Forelimb muscle (tissue), 1 donor: ENCODE measurements at places on chromosomes 11 and 22. TPM values are rescaled to one million over a fixed set of nuclear protein-coding genes. Genes with fewer than 3 reads are reported as not detected.
A peak's percentile ranks its signal among the peaks of the same experiment; 100 is the strongest.

The MS4A3 gene
- polyA plus RNA-seq, result 0.80 TPM

The PTPRJ gene
- polyA plus RNA-seq, result 2.3 TPM

The RFPL2 gene
- polyA plus RNA-seq, result 0.16 TPM

DNA sequence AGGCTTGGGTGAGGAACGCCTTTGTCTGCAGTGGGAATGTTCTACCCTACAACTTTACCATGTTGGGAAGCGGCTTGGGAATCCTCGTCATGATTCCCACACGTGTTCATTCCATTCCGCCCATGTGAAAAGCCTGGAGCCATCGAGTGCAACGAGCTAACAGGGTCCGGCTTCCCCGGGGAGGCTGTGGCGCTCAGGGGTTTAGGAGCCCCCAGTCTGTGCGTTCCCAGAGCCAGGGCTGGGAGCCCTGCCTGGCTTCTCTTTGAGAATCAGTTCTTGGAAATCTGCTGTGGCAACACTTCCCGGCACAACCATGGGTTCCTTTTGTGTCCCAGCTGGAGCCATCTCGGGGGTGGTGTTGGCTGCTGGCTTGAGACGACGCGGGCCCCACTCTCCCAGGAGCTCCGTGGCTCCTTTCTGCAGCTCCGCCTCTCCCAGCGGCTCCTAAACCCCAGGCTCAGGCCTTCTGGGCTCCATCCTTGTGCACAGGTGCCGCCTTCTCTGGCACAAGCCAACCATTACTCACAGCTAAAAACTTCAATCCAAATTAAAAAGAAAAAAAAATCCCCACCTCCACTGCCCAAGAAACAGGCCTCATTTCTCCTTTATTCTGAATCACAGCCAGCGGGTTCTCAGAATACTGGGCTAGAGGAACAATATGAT is 18.7 kb upstream of the PPFIA1 start:
- no peak for DNase-seq

DNA sequence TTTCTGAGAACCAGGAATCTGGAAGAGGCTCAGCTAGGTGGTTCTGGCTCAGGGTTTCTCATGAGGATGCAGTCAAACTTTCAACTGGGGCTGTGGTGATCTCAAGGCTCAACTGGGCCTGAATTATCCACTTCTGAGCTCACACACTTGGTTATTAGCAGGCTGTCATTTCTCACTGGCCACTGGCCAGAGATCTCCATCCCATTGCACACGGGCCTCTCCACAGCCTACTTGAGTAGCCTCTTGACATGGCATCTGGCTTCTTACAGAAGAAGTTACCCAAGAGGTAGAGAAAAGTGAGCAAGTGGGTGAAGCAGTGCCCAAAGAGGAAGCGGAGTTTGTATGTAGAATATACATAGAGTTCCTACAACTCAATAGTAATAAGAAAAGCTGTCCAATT is 16.0 kb downstream of the CALCA start:
- DNase-seq, result no peak

DNA sequence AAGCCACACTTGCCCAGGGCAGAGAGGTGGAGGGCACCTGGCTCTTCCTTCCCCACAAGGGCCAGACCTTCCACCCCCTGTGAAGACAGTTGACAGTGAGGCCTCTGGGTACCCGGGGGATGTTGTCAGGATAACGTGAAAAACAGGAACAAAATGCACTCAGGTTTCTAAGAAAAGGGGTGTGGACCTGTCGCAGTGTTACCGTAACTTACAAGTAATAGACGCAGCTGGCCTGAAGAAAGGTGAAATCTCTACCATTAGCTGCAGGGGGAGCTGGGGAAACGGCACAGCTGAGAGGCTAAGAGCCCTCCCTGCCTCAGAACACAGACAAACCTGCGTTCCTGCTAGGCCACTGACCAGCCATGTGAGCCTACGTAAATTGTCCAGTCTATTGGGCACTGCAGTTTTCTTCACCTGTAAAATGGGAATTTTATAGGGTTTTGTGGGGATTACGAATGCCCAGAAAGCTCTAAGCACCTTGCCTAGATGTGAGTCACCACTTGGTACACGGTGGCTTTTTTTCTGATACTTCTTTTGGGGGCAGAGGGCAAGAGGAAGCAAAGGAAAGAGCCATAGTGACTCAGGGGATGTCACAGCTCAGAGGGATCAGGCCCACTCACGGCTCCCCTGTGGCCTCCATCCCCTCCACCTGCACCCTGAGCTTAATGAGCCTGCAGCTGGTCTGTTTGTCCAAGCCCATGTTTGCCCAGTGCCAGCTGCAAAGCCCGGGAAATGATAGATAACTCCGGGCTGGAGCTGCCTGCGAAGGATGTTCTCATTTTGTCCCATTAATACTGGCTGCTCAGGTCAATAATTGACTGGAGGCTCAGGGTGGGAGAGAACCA is 18.4 kb upstream of the CABP7 start:
- DNase-seq, result no peak

GRCh38 chr11:2237457-2238238 is 32.7 kb downstream of the ASCL2 start:
- DNase-seq, result no peak

GRCh38 chr11:10032935-10033334 is 261.1 kb downstream of the SBF2 start:
- no peak for DNase-seq

- no peak for DNase-seq
Measured at GRCh38 chr11:39192671-39193070, 2266.8 kb downstream of the LRRC4C start.

- DNase-seq, result peak; percentile 31
Measured at GRCh38 chr11:128417607-128418324, 169.6 kb downstream of the ETS1 start.

DNA sequence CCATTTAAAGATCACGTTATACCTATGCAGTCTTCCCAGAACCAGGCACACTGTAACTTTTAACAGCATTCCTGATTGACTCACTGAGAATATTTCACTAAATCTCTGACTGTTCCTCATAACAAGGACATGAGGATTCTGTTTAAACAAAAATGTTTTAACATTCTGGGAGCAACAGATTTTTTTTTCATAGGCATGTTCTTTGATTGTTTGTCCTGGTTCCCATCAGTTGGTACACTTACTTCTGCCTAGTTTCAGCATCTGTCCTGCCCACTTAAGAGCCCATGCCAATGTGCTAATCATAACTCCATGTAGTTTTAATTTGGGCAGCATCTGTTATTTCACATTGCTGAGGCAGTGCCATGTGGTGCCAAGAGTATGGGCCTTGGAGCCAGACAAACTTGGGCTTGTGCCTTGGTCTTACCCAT is 138.5 kb upstream of the CTSC start:
- DNase-seq, result no peak

- DNase-seq, result no peak
Measured at GRCh38 chr11:88813233-88813915, 252.4 kb downstream of the GRM5 start.

- DNase-seq, result no peak
Measured at GRCh38 chr22:25629613-25630012, 65.1 kb downstream of the GRK3 start.

DNA sequence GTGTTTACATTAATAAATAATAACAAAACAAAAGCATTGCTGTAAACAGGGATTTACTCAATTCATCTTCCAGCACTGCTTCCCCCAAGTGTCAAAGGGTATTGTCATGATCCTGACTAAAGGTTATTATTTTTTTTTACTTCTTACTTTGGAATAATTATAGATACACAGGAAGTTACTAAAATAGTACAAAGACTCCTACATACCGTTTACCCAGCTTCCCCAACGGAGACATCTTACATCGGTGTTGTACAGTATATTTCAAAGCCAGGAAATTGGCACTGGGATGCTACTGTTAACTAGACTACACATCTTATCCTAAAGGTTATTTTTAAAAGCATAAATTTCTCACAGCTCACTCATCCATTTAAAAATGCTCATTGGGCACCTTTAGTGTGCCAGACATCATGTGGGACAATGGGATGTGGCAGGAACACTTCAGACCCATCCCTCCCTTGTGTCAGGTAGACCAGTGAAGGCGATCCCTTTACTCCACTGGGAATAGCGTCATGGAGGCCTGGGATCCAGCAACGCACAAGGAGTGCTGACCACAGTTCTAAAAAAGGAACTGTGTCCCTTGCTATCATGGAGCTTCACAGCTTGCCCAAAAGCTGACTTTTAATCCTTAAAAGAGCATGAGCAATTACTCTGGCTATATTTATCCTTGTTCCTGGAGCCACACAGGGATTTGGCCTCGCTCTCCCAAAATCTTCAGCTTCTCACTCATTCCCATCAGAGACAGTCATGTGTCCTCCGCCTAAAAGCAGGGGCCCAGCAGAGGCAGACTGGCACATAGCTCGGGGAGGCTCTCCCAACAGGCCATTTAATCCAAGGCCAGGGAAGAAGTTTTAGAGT is 3.1 kb upstream of the IRAG1 start:
- no peak for DNase-seq

DNA sequence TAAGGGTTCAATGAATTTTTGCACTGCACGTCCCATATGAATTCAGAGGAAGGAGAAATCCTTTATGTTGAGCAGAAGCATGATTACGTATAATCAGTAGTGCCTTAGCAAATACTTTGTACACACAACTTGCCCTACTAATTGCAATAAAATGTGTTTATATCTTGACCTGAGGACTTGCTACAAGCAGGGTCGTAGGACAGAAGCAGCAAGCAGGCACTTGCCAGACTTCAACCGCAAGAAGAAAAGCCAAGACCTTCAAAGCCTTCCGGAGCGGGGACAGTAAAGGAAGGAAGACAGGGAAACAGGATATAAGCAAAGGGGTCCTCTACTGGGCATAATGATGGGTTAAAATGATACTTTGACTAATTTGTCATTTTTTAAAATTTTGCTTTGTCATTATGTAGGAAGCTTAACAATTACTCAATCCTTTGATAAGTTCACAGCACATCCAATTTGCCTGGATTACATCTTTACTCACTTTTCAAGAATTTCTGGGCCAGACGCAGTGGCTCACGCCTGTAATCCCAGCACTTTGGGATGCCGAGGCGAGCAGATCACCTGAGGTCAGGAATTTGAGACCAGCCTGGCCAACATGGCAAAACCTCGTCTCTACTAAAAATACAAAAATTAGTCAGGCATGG is 23.2 kb upstream of the UBASH3B start:
- no peak for DNase-seq

- no peak for DNase-seq
Measured at GRCh38 chr11:128246810-128247594, 340.4 kb downstream of the ETS1 start.

GRCh38 chr11:73862986-73863385 is 13.7 kb downstream of the COA4 start:
- DNase-seq, result no peak
